Skin of body (tissue), 3 donors: ENCODE measurements at places on chromosomes 1 and 21. TPM values are rescaled to one million over a fixed set of nuclear protein-coding genes. Genes with fewer than 3 reads are reported as not detected.

TMPRSS3 gene
- total RNA-seq, result 0.30 TPM

ACOT11 gene
- total RNA-seq, result 8.4 TPM

CYP4A22 gene
- not detected for total RNA-seq

RIPPLY3 gene
- total RNA-seq, result 0.20 TPM

ST6GALNAC3 gene
- total RNA-seq, result 3.6 TPM

AGBL4 gene
- total RNA-seq, result 0.30 TPM

LRRC53 gene
- not detected for total RNA-seq

KIAA0040 gene
- total RNA-seq, result 8.7 TPM

FCRL2 gene
- total RNA-seq, result 0.20 TPM

BARHL2 gene
- total RNA-seq, result not detected

IBA57 gene
- 5.0 TPM for total RNA-seq

WNT3A gene
- 0.39 TPM for total RNA-seq

PDZK1IP1 gene
- total RNA-seq, result 5.2 TPM

OXCT2 gene
- total RNA-seq, result 2.4 TPM

HSPB7 gene
- 3.0 TPM for total RNA-seq

DNA sequence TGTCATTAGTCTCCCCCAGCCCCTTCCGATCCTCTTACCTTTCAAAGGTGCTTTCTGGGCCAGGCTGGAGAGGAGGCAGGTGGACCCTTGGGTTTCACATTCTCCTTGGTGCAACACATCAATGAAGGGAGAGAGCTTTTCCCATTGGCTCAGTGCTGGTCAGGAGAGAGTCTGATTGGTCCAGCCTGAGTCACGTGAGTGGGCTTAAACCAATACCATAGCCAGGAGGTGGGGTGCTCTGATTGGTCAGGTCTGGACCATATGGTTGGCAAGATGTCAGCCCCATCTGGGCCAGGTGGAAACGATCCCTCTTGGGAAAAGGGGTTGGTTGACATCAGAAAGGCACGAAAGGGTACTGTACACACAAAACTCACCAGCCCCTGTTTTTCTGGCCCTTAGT is 44.8 kb upstream of the ABCG1 start:
- DNase-seq, result no peak

DNA sequence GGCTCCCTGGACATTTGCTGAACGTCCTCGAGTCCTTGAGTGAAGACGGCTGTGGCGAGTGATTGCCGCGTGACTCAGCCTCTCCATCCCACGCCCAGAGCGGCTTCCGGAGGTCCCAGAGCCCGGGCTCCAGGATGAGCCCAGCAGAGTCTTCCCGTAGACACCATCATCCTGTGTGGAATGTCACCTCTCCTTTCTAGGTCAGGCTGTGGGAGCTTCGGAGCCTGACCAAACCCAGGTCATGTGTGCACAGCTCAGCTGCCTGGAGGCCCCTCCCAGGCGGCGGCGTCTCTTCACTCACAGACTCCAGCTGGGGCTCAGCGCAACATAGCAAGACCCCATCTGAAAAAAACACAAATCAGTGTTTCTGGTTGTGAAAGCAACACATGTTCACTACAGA is 38.2 kb downstream of the PRKCZ start:
- DNase-seq, result no peak

GRCh38 chr1:6438047-6438525 is 13.5 kb downstream of the ESPN start:
- no peak for DNase-seq

DNA sequence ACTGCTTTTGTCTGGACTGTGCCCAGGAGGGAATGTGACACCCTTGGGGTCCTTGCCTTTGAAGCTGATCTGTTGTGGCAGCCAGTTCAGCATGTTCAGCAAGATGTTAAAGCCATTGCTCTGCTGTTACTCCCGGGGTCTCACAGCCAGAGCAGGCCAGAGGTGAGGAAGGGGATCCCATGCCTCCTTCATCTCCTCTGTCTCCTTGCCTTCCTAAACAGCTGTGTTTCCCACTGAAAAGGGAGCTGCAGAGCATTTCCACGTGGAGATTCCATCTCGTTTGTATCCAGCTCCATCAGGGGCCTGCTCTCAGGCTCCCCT is 135.8 kb upstream of the COL6A1 start:
- DNase-seq, result no peak

DNA sequence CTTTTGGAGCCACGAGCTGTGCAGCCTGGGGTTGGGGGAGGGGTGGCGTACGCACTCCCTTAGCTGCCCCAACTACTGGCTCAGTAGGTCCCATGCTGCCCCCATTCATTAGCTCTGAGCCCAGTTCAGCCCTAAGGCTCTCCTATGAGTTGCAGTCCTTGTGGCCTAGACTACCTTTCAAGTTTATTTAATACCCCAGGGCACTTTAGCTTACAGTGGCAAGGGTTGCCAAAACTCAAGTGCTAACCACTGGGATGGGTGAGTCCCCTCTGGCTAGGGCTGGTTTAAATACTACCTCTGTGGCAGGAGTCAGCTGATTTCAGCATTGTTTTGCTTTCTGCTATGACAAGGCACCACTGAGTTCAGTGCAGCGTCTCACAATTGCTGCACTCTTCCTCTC is 118.2 kb downstream of the ODF2L start:
- DNase-seq, result no peak

GRCh38 chr1:205286335-205286950 is 35.1 kb downstream of the NUAK2 start:
- no peak for DNase-seq

DNA sequence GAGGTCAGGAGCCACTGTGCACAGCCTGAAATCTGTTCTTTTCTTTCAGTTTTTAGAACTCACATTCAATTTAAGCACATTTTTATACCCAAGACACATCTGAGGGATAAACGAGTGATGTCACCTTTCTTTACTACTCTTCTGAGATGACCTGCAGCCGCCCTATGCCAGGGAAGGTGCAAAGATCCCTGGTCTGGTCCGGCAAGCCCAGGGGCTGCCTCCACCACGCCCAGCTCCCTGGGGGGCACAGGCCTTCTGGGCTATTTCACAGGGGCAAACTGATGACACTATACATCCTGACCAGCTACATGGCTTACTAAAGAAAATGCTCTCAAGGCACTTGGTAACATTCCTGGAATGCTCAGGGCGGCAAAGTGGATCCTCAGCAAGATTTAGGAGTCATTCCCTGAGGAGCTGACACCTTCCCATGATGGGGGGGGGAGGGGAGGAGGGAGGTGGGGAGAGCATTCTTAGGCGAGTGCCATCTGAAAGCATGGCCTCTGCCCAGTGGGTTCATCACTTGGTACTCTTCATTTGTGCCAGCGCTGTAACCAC is 11.3 kb downstream of the MRAP start:
- no peak for DNase-seq

- DNase-seq, result no peak
These were observed 8.3 kb downstream of the TNNT2 start for GRCh38 chr1:201369209-201369608.

DNA sequence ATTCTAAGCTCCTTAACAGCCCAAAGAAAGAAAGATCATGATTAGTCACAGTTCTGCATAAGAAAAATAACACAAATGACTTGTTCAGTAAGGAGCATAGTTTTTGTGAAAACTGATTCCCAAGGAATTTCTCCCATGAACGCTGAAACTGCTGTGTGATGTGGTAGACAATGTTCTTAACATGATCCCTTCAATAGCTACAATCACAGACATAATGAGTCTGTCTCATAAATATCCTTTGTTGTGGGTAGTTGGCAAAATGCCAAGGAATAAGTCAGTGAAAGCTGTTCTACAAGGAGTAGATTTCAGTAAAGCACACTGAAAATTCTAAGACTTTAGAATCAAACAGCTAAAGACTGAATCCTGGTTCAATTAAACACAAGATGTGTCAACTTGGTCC is 404.8 kb downstream of the HLX start:
- DNase-seq, result peak; percentile 25

DNA sequence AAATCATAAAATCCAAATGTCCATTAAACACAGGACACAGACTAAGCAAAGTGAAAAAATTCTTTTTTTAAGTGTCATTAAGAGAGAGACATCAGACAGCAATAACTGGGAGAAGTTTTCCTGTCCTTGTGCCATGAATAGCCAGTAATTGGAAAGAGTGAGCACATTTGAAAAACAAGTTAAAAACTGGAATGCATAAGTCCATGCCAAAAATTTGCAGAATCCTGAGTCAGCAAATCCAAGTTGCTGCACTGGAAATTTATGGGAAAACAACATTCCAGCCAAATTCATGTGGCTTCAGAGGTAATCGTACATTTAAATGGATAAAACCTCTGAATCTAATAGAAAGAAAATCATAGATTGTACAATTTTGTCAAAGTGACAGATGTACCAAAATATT is 291.4 kb downstream of the LRRC40 start:
- DNase-seq, result peak; percentile 97

GRCh38 chr21:31387560-31388186 is 43.6 kb upstream of the TIAM1 start:
- DNase-seq, result no peak

DNA sequence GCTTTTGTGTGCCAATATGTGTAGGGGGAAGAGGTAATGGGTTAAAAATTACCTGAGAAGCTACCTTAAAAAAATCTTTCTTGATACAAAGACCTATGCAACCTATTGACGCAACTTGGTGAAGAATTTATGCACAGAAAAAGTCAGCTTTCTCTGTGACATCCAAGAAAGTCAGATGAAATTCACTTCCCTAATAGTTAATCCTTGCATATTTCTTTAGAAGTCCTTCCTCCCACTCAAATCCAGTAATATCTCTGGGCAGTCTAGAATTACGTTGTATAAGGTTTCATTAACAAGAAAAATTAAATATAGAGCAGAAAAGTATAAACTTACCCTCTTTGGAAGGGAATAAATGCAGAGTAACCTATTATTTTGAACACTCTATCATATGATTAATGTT is 2.9 kb downstream of the UBAP2L start:
- DNase-seq, result no peak

- DNase-seq, result no peak
These were observed 35.8 kb downstream of the TFF3 start for GRCh38 chr21:42279341-42279871.

DNA sequence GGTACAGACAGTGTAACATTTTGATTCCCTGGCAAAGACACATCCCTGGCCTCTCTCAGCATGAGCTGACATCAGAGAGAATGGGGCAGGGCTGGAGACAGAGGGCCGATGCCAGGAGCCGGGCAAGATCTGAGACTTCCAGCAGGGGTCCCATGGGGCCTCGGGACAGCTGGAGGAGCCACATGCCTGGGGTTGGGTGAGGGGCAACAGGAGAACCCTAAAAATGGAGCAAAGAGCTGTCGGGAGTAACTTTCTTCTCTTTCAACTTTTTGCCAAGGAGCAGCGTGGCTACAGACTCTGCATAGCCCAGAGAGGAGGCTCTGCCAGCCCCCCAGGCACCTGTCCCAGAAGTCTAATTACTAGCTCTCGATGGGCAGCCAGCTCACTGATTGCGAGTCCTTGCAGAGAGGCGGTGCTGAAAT is 130.8 kb downstream of the LACTBL1 start:
- DNase-seq, result no peak

- no peak for DNase-seq
These were observed 743 bp downstream of the PHF13 start for GRCh38 chr1:6614019-6614928.

DNA sequence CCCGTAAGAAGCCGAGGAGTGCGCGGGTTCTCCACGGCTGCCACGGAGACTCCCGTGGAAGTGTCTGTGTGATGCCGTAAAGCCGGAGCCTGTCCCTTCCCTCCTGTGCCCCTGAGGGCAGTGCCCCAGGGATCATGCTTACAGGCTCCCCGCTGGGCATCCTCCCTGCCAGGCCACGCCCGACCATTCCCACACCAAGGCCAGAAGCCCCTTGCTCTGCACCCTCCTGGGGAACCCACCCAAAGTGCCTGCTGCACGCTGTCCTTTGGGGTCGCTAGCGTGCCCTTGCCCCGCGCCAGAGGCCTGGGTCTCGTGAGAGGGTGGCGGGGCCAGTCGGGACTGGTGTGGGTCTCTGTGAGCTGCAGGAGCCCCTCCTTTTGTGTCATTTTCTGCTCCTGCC is 228.5 kb upstream of the C1orf174 start:
- DNase-seq, result no peak

DNA sequence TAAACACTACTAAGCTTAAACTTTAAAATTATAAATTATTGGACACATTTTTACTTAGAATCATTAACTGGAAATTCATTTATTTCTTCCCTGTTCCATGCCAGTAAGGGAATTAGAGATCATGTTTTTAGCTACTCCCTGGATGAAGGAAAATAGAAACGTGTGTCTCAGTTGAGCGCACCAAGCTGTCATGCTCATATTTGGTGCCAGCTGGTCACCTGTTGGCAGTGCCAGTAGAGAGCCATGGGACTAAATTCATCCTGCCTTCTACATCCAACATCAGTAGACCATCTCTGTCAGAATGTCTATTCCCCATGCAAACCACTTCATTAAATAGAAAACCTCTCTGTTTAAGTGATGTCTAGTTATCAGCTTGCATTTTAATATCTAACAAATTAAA is 17.4 kb upstream of the SLC22A15 start:
- DNase-seq, result no peak

DNA sequence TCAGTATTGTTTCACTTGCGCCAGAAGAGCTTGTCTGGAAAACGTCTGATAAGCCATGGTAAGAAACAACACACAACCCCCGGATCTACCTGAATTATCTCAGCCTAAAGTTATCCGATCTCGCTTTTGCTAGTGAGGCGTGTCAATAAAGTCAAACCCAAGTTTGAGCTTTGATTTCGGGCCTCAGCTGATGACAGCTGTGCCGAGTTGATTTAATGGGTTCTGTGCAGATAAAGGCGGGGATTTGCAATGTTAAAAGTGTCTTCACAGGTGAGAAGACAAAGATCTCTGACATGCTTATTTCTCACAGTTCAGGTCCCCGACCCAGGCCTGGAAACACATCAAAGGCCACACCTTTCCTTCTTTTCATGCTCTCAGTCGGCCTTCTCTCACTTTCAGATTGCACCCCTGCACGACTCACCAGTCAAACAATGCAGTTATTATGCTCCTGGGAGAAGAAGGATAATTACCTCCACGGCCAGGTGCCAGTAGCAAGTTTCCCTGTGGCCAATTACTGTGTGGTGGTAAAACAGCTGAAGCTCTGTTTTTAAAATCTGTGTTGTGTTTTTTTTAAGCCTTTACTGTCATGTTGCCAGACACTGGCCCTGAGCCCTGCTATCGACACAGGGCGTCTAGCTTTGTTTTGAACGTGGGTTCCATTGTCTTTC is 245.3 kb upstream of the RUNX1 start:
- no peak for DNase-seq

DNA sequence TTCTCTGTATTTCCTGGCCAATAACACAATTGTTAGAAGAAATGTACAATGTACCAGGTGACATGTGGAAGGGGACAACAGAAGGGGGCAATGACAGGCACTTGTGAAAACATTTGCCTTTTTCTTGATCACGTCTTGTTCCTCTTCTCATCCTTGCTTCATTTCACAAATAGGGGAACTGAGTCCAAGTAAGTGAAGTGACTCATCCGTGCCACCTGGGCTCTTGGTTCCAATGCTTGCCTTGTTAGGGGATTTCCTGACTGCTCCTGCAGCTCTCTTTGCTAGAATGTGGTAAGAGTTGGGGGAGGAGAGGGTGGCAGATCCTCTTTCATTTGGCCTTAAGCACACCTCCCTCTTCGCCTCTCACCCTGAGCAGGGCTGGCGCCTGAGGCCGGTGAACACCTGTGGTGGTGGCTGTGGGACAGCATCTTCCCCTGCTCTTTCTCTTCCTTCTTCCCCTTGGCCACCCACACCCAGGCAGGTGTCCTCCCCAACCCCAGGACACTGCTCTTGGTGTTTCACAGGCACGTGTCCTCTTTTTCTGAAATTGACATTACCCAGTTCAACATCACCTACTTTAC is 2.2 kb upstream of the RHEX start:
- DNase-seq, result no peak

GRCh38 chr1:222223010-222223409 is 324.9 kb downstream of the HHIPL2 start:
- no peak for DNase-seq
